ENCODE measurements at places on chromosomes 11 and 22.

DNA sequence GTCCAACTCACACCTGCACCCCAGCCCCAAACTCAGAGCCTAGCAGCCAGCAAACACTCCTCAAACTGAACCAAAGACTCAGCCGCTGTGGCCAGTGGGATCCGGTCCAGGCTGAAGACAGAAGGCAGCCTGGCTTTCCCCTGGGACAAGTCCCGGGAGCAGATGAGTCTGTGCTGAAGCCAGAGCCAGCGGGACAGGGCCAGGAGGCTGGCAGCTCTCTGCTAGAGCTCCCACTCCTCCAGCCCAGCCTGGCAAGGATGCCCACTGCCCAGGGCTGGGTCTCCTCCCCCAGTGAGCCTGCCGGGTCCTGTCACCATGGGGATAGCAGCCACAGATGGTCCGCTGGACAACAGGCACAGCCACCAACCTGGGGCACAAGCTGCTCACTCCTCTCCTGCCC lies 42.9 kb upstream of the PRR5 start:
- DNase-seq: no peak

DNA sequence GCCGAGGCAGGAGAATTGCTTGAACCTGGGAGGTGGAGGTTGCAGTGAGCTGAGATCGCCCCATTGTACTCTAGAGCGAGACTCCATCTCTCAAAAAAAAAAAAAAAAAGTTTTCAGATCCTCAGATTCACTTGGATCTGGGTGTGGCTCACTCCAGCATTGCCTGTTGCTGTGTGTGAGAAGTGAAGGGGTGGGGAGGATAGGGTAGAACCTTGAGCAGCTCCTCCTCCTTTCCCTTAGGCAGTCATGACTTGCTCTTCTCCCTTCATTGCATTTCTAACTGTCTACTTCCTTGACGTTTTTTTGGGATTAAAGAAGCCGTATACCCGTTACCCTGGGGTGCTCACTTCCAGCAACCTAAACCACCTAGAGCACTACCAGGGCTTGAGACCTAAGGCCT lies 63.1 kb upstream of the YWHAH start:
- no peak for DNase-seq

DNA sequence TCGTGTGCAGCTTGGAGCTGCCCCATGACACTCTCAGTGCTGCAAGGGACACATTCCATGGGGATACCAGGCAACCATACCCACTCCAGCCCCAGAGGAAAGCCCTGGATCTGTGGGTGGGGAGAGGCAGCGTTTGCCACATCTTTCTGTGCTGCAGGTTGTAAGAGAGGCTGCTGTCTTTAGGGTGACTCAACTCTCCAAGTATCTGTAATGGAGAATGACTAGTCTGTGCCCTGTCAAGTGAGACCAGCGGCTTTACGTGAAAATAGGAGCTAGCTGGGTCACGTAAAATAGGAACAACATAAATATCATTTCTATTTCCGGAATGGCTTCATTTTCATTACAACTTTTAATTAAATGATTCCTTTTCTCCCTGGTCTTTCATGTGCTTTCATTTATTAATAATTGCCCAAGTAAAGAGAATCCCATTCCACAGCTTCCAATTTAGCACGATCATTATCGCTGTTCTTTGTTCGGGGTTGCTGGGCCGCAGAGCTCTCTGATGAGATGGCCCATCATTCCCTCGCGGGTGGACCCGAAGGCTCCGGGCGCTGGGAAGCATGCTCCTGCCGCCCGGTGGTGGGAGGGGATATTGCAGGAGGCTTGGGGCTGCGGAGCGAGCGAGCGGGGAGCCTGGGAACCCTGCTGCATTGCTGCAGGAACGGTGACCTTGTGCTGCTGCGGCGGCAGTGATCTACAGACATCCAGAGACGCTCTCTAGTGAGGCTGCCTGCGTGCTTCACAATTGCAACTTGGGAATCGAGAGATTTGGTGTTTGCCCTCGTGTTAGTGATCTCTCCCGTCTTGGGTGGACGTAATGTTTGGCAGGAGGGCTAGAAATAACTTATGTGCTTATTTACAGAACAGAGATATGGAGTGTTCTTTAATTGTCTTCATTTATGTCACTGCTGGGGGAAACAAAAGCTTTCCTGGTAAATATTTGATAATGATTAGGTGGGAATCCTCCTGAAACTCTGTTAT lies 10.6 kb downstream of the SLC6A5 start:
- peak; percentile 52 for DNase-seq

DNA sequence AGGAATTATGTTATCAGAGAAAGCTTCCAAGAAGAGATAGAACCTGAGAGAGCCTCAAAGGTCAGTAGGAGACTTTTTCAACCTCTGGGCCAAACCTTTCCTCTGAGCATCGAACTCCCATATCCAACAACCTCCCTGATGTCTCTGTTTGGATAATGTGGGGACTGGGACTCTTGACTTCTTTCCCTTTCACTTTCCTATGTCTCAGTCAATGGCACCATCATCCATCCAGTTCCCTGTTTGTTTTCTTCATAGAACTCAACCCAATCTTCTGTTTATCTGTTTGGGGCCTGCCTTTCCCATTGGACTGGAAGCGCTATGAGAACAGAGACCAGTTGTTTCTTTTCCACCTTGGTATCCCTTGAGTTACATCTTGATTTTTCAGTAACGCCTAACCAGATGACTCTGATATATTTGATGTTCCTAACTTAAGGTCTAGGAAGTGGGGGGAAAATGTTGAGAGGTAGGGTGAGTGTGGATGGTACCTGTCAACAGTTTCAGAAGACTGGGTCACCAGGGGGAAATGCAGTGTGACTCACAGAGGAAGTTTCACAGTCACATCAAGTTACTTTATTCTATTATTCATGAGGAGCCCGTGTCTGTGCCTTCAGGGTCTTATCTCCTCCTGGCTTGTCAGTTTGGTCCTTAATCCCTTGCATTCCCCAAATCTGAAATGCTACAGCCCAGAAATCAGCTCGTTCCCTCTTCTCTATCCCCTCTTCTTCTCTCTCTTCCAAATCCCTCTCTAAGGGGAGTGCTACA lies 4.5 kb upstream of the KCNE3 start:
- DNase-seq: no peak

DNA sequence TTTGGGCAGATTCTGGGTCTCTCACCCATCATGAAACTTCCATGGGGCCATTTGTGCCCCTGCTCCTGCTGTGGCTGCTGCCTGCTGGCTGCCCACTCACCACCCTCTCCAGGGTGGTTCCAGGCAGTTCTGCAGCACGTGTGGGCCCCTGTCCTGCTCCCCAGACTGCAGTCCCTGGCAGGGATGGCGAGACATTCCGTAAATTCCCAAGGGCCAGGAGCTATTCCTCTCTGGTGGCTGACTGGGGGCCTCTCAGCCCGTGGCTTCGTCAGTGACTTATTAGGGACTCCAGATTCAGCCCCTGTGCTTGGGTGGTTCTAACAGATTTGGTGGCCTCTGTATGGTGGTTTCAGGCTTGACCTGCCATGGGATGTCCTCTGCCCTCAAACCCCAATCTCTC lies 3.9 kb upstream of the SLC22A8 start:
- DNase-seq: no peak

GRCh38 chr11:64485074-64485473 lies 105.9 kb upstream of the SLC22A12 start:
- no peak for DNase-seq

GRCh38 chr11:15158351-15159015 lies 43.8 kb downstream of the INSC start:
- DNase-seq: no peak

DNA sequence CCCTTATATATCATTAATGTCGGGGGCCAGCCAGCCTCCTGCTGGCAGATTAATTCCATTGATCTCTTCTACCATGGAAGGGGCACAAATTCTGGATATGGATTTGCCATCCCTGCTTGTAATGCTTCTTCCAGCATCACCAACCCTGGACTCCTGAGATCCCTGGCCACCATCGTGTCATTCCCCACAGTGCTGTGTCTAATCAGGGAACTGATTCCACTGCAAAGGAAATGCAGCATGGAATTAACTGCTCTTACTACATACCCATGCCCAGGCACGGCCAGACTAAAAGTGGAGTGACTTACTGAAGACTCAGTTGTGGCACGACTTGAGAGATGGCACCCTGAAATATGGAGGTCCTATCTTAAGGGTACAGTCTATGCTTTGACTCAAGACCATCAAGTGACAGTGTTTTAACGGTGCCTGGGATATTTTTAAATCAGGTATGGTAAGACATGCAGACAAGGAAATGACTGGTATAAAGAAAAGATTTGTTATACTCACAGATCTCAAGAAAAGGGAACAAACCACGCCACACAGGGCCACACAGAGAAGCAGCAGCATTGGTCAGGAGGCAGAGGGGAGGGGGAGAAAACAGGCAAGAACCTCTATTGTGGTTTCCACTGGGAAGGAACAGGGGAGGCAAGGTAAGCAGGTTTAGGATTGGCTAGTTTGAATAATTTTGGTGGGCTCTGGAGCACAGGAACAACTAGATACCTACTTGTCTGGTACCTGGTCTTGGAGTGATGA lies 65.1 kb downstream of the IGLL5 start:
- DNase-seq: no peak

DNA sequence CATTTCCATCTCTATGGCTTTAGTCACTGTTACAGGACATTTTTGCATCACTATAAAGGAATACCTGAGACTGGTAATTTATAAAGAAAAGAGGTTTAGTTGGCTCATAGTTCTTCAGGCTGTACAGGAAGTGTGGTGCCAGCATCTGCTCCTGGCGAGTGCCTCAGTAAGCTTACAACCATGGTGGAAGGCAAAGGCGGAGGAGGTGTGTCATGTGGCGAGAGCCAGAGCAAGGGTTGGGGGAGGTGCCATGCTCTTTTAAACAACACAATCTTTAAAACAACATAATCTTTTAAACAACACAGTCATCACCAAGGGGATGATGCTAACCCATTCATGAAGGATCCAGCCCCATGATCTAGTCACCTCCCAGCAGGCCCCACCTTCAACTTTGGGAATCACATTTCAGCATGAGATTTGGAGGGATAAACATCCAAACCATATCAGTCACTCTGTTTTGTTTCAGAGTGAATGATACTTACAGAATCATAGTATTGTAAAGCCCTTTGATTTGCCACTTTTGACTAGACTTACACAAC lies 103.3 kb downstream of the PDE3B start:
- DNase-seq: no peak

DNA sequence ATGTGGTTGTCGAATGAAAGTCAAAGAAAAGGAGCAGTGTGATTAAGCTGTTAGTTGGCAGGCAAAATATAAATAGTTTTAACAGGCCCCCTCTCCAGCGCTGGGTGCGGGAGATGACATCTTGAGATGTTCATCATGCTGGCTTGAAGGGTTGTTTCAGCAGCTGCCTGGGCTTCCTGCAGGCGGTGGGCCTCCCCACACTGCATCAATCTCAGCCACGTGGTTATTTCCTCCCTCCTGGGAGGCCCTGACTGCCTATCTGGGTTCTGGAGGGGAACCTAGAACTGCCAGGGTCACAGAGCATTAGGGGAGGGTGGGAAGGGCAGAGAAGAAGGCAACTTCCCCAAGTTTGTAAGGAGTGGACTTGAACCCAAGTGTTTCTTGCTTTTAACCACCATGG lies 173.3 kb upstream of the SYT13 start:
- no peak for DNase-seq

GRCh38 chr22:24391836-24392217 lies 35.6 kb upstream of the ADORA2A start:
- DNase-seq: no peak

- DNase-seq: no peak
These were observed 40.5 kb downstream of the DUSP8 start for GRCh38 chr11:1531449-1532013.

- no peak for DNase-seq
These were observed 291.8 kb downstream of the MIAT start for GRCh38 chr22:26949193-26949592.

DNA sequence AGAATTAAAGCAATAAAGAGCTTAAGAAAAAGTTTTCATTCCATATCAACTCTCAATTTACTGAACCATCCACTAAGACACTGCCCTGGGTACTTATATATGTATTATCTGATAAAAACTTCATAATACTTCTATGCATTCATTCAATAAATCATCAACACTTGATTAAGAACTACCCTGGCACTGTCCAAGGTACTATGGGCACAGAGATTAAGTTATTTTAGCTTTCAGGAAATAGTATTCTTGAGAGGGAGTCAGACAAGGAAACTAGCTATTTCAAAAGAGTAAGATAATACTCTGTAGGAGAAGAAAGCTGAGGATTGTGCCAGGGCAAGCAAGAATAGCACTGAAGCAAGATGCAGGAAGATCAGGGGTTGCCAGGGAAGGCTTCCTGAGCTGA lies 640.8 kb downstream of the FAM181B start:
- DNase-seq: no peak

DNA sequence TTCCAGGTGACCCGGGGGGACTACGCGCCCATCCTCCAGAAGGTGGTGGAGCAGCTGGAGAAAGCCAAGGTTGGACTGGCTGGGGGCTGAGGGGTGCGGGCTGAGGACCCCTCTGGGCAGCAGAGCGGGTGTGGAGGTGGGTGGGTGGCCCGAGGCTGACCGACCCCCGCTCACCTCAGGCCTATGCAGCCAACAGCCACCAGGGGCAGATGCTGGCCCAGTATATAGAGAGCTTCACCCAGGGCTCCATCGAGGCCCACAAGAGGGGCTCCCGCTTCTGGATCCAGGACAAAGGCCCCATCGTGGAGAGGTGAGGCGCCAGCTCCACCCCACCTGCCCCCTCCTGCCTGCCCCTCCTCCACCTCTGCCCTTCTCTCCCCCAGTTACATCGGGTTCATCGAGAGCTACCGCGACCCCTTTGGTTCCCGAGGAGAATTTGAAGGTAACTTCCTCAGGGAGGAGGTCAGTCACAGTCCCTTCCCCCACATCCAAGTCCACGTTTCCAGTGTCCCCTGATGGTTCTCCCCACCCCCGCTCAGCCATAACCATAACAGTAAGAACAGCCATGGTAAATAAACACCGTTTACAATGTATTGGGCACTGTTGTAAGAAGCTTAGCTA lies 11.2 kb downstream of the DPP3 start:
- DNase-seq: no peak

DNA sequence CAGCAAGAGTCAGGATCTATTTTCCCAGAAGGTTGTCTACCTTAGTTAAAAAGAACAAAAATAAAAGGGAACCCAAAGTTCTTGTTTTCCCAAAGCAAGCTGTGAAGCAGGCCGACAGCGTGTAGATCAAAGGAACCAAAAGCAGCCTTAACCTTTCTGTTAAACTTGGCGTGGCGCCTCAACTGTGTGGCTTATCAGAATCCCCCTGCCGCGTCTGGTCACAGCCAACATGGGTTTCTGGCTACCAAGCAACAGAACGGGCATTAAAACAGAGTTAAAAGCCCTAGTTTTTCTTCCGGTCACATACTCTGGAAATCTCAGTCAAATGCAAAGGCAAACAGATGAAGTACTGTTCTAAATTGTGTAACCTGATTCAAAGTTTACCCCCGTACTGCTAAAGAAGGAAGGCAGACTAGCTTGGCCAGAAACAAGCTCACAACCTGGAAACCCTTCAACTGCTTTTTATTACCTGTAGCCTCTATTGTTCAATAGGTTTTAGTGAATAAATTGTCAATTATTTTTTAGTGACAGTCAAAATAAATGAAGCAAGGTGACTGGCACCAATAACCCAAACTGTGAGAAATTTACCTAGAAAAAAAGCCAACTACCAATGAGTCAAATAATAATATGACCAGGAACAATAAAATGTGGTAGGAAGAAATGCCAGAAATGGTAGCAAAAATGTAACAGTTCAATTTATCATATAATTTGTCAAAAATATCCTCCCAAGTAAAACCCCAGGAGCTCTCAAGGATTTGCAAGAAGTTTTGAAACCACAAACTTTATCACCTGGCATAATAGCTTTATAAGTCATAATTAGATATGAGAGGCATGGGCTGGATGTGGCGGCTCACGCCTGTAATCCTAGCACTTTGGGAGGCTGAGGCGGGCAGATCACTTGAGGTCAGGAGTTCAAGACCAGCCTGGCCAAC lies 21.4 kb downstream of the CHKA start:
- no peak for DNase-seq

- no peak for DNase-seq
These were observed 258.6 kb upstream of the NARS2 start for GRCh38 chr11:78833237-78833636.
